ENCODE measurements at places on chromosomes 3 and 15.

DNA sequence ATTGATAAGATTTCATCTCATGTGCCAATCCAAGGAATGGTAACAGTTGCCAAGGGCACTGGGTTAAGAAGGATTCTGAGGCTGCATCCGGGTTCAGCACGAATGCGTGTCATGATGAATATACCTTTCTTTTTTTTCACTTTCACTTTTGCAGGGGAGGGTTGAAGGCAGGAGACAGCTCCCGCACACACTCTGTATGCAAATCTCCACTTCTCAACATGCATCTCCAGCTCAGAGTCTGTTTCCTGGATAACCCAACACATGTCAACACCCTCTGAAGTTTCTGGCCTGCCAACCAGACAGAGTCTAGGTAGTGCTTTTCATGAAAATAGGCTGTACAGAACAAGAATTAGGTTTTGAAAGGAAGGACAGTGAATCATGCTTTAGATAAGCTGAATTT is 21.6 kb downstream of the B4GALT4 start:
- DNase-seq: peak; percentile 13

- no peak for DNase-seq
Observed at GRCh38 chr15:83284559-83285283, at the start of gene BNC1. BNC1 (minus strand) TSS chr15:83284664; CDS start chr15:83284628, 36 bp downstream.

DNA sequence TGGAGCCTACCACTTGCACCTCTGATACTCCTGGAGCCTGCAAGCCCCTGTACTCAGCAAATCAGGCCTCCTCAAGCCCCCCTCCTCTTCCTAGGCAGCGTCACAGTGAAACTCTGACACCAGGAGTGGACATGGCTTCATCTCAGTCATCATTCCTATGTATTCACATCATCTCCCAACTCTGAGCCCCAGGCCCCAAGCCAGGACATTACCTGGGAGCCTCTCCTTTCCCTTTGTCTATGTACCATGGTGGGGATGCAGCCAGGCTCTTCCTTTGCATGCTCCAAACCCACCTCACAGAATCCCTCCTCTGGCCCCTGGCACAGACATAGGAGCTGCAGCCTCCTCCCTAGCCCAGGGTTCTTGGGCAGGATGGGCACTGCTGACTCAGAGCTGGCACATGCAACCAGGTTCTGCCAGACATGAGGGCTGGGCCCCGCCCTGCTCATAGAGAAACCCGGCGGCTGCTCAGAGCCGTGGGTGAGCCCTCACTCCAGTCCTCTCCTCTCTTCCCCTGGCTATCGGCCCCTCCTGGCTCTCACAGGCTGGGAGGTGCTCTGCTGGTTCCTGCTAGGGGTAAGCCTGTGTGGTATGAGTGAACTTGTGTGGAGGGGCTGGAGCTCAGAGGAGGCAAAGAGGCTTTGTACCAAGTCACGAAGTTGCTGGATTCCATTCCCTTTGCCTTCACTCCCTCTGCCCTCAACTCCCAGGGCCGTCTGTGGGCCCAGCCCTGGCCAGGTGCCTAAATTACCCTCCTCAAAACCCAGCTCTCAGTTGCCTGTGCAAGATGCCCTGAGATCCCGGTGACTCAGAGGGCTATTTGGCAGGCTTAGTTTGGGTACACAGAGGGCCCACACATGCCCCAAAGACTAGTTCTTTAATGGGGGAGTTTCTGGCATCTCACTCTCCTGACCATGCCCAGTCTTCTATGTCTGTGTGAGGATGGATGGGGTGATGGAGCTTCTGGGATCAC is 1.9 kb upstream of the PLCD1 start:
- DNase-seq: peak; percentile 41

DNA sequence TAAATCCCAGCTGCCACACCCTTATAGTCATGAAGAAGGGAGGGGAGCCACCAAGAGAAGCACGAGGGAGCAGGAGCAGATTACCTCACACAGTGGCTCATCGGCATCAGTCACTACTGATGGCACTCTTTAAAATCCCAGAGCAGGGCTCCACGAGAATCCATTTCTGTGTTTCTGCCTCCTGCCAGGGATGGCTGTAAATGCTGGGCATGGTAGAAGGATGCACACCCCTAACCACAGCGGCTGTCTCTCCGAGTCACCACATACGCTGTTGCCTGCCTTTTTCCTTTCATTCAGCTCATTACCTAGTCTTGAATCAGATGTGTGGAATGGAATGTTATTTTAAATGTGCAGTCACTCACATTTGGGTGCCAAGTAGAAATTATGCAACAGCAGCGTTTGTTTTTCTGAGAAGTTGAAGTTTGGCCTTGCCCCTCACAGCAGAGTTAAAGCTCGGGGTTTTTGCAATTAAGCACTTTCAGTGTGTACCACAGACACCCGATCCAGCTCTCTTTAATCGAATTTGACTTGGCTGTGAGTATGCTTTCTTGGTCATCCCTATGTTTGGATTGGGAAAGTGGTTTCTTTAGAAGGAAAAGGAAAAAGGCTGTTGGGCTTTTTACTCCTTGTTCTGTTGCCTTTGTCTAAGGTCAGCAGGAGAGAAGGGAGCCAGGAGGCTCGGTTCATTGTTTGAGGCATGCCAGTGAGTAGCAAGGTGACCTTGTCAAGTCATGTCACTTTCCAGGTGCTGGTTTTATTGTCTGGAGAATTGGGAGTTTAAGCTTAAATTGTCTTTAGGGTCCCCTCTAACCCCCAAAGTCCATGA is 284.2 kb upstream of the TPM1 start:
- no peak for DNase-seq

DNA sequence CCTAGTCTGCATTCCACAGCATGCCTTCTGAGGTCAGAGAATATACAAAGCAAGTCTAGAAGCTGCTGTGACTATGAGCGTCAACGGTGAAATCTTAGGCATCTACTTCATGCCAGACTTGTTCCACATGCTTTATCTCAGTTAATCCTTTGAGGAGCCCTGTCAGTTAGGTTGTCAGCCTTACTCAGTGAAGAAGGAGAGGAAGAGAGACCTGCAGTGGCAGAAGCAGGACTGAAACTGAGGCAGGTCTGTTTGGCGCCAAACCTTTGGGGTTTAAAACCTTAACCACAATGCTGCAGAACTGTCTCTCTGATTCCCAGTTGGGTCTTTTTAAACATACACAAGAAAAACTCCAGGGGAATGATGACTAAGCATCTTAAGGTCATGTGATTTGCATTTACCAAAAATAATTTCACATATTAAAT is 139.0 kb upstream of the LIPC start:
- DNase-seq: no peak
